C1 segment of cervical spinal cord (tissue), 14 donors: ENCODE measurements at places on chromosomes 11 and 22.

DNA sequence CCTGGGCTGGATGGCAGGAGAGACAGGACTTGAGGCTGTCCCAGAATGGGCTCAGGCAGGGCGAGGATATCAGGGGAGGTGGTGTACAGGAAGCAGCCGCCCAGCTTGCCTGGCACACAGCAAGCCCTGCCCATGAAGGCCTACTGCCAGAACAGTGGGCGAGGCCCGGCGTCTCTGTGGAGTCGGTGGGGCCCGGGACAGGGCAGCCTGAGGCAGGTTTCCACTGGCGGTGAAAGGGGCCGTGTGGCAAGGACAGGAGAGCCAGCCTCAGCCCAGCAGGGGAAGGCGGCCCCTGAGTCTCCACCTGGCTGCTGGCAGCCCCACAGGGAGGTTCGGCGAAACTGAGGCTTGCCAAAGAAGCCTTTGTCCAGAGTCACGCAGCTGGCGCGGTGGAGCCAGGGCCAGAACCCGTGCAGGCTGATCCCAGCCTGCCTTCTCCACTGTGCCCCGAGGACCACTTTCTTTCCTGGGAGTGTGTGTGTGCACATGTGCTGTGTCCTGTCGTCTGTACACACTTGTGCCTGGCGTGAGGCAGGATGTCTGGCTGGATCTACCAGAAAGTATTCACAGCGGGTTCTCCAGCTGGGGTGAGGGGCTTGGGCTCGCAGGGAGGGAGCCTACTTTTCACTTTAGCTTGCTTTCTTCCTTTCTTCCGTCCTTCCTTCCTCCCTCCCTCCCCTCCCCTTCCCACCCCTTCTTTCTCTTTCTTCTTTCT, 1.2 kb downstream of the TSPO start:
- DNase-seq = no peak

GRCh38 chr11:6570691-6571427, 32.6 kb downstream of the RRP8 start:
- DNase-seq = no peak

- no peak for DNase-seq
Observed at GRCh38 chr11:59957094-59957493, 6.7 kb upstream of the OOSP4A start.

- DNase-seq = no peak
Observed at GRCh38 chr11:106152824-106153223, 75.4 kb downstream of the AASDHPPT start.

DNA sequence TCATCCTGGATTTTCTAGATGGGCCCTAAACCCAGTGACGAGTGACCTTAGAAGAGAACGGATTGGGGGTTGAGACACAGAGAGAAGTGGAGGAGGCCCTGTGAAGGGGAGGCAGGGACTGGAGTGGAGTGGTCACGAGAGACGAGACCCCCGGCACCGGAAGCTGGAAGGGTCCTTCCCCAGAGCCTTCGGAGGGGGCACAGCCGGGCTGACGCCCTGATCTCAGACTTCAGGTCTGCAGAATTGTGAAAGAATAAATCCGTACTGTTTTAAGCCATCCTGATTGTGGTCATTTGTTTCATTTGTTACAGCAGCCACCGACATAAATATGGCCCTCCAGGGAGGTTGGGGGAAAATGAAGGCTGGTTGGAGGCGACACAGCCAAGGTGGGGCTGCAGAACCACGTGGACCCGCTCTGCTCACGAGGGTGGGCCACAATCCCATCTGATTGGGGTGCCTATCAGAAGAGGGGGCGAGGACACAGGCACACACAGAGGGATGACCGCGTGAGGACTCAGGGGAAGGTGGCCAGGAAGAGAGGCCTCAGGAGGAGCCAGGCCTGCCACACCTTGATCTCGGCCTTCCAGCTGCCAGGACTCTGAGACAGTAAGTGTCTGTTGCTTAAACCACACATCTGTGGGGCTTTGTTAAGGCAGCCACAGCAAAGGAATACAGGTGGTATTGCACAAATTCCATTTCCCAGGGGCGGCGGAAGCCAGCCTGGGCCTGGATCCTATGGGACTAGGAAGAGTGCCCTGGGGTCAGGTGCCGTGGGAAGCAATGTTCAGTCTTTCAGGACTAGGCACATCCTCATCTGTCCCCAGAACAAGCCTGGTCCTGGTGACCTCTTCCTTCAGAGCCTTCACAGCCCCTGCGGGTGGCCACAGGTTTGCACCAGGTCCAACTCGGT, 73.3 kb upstream of the SHANK2 start:
- DNase-seq = no peak

DNA sequence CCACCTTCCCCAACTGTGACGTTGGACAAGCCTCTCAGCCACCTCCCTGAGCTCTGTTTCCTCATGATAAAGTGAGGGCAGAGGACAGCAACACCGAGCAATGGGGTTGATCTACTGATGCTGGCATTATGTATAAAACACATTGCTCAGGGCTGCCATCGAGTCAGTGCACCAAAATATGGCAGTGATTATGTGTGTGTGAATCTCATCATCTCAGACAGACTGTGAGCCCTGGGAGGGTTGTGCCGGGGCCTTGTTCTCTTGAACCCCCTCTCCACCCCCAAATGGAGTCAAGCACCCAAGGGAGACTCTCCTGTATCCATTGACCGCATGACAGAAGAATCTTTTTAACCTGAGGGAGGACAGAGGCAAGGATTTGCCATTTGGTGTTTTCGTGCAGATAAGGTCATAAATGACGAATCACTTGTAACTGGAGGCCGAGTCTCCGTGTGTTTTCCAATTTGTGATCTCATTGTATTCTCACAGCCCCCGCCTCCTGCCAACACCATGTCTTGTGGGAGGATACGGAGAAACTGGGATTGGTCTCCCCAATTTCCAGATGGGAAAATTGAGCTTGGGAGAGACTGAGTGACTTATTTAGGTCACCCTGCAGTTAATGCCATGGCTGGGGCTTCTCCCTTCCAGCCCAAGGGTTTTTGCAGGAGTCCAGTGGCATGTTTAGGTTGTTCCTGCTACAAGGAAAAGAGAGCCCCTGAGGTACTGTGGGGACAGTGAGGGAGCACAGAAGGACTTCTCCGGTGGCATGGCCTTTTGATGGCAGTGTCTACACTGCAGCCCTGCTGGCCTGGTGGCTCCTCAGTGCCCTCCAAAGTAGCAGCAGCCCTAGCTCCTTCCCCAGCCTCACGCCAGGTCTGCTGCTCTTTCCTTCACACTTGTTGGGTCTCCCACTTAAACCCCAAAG, 52.4 kb downstream of the CHRDL2 start:
- DNase-seq = no peak

GRCh38 chr11:7208391-7208790, 43.3 kb upstream of the SYT9 start:
- no peak for DNase-seq

- no peak for DNase-seq
Observed at GRCh38 chr11:58513747-58514367, 6.0 kb upstream of the OR5B21 start.

DNA sequence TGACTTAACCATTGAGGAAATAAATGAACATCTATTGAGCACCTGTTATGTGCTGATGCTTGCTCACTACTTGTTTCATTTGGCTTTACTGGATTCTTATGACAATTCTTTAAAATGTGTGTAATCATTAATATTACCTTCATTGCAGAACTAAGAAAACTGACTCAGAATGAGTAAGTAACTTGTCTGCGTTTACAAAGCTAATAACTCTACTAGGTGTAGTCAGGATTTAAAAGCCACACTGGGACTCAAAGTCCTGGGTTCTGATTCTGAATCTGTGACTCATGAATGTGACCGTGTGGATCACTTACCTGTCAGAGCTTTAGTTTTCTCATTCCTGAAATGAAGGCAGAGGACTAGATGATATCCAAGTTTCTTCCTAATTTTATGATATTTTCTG, 23.4 kb upstream of the KIRREL3 start:
- no peak for DNase-seq

DNA sequence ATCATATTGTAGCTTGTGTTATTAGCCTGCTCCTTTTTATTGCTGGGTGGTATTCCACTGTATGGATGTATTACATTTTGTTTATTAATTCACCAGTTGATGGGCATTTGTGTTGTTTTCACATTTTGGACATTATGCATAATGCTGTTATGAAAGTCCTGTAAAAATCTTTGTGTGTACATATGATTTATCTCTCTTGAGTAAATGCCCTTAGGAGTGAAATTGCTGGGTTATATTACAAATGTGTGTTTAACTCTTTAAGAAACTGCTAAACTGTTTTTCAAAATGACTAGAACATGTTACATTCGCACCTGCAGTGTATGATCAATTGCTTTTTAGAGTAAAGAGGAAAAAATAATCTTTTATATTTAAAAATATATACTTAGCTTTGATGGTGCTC, 54.4 kb upstream of the TP53I11 start:
- no peak for DNase-seq

DNA sequence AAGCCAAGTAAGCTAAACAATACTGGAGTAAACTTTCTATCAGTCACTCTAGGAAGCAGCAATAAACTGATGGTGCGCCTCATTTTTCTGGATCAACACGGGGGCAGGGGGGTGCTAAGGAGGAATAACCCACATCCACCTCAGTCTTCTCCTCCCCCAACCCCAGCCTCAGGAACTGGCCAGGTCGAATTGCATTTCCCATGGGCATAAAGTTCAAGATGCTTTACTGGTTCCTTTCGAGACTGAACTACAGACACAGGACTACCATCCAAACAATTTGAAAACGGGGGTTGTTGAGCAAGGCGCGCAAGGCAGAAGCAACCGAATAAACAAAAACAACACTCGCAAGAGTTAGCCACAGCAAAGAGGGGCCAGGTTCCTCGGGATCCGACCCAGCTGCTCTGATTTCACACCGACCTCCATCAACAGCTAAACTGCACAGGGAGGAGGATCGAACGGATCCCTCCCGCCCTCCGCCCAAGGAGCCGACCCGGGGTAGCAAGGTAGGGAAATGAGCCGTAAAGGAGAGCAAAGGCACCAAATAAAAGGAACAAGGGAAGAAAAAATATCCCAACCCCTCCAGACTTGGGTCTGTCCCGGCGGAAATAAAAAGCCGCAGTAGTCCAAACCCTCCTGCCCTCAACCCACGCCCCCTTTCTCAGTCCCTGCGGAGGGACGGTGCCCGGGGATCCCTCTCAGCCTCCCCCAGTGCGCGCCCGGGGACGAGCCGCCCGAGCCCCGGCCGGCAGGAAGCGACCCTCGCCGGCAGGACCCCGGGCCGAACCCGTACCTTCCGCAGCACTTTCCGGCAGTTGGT, 801 bp downstream of the SESN3 start:
- DNase-seq = no peak

DNA sequence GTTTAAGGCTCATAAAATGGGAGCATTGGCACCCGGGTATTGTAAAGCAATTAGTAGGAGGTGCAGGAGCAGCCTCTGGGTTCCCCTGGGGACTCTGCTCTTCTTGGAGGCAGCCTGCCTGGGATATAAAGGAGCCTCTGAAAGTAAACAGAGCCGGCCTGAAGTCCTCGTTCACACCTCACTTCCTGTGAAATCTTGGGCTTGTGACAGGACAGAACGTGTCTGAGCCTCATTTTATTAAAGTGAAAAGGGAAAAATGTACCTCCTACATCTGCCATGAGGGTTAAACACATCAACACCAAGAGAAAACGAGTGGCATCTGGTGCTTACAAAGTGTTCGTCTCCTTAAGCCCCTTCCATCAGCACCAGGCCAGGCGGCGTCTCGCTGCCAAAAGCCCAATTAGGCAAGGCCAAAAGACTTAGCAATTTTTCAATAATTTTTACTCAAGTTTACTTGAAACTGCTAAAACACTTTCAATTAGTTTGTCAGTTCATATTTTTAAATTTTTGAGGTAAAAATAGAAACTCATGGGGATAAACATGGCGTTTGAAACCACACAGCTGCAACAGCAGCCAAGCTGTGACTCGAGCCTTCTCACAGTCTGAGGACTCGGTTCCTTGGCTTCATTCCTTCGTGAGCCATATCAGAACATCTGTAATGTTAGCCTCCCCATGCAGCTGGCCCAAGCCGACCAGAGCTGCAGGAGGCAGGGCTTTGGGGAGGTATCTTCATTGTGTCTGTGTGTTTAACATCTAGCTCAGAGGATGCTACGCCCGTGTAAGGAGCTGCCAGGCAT, 33.6 kb downstream of the MAP6 start:
- DNase-seq = no peak

GRCh38 chr11:8309311-8309710, 45.6 kb upstream of the LMO1 start:
- no peak for DNase-seq

DNA sequence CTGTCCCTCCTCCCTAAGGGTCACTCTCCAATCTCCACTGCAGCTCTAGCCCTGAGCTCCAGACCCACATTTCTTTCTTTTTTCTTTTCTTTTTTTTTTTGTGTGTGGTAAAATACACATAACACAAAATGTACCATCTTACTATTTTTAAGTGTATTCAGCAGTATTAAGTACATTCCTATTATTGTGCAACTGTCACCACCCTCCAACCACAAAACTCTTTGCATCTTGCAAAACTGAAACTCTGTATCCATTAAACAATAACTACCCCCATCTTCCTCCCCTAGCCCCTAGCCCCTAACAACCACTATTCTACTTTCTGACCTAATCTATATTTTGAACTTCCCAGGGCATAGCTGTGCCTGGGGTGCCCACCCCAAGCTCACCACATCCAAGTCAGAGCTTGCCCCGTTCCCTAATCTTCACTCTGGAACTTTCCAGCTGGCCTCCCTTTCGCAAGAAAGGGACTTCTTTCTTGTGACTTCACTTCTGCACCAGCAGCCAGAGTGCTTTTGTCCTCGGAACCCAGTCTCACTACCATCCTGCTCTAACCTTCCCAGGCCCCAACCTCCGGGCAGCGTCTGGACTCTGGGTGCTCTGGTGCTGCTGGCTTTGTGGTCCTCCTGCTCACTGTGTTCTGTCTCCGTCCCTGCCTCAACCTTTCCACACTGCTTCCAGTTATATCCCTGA, 30.7 kb downstream of the PARVG start:
- no peak for DNase-seq

DNA sequence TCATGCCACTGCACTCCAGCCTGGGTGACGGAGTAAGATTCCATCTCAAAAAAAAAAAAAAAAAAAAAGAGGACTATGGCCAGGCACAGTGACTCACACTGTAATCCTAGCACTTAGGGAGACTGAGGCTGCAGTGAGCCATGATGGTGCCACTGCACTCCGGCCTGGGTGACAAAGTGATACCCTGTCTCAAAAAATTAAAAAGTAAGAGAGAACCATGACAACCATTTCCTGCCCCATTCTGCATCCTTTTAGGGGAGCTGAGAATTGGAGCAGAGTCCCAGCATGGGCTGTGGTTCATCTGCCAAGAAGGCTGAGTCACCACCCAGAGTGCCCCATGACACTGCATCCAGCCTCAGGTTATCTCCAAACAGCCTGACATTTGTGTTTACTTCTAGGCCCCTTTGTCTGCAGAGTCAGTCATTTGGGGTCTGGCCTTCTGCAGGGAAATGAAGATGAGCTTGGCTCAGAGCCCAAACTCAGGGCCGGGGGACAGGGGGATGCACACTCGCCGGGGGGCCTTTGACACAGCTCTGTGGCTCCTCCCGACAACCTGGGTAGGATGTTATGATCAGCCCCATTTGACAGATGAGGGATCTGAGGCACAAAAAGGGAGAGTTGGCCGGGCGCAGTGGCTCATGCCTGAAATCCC, 4.7 kb downstream of the CSDC2 start:
- DNase-seq = no peak

- DNase-seq = no peak
Observed at GRCh38 chr11:133409799-133410198, 122.5 kb downstream of the OPCML start.
